ENCODE measurements at places on chromosomes 5 and 9.

GRCh38 chr5:132385326-132386105, 16.0 kb downstream of the SLC22A5 start:
- peak; percentile 57 for DNase-seq

DNA sequence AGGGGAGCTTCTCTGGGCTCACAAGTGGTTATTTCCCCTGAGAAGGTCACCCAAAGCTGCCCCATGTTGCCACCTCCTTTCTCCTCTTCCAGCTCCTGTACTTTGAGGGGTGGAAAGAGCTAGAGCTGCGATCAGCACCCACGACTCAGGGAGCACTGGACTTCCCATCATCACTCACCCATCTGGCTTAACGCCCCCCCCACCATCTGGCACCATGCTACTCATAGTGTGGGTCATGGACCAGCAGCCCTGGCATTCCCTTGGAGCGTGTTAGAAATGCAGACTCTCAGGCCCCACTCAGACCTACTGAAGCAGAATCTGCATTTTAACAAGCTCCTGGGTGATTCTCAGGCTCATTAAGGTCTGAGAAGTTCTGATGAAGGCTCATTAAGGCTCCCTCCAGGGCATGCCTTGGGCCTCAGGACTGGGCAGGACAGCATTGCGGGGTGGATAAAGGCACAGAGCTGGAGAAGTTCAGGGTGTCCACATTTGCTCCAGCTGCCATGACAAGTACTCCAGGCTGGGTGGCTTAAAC, 67.3 kb downstream of the GALNT12 start:
- DNase-seq = no peak

- no peak for DNase-seq
Measured at GRCh38 chr9:128923493-128923883, 2.7 kb downstream of the PHYHD1 start.

GRCh38 chr9:123528501-123528900, 172.5 kb downstream of the CRB2 start:
- DNase-seq = no peak

DNA sequence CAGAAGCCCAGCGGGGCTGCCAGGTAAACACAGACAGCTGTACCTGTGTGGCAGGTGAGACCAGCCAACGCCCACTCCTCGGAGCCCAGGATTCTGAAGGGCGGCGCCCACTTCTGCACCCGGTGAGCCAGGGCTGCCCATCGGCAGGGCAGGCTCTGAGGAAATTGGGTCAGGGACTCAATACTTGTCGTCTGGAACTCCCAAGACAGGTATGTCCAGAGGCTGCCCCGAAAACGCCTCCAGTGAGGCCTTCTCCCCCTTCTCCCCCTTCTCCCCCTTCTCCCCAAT, 19.8 kb downstream of the GLT6D1 start:
- no peak for DNase-seq

DNA sequence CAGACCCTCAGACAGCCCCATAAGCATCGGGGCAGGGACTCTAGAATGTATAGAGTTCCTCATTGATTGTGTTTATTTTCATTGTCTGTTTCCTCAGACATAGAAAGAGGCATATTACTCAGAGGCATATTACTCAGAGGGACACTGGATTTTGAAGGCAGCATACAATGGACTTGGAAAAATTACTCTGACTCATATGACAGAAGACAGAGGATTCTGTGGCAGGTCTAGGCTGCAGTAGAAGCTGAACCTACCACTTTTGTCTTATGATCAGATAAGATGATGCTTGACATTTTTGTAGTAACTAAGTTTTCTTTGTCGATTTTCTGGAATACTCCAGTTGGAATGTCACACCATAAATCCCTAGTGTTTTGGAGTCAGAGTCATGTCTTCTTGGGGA, 105.2 kb downstream of the ST8SIA4 start:
- no peak for DNase-seq

DNA sequence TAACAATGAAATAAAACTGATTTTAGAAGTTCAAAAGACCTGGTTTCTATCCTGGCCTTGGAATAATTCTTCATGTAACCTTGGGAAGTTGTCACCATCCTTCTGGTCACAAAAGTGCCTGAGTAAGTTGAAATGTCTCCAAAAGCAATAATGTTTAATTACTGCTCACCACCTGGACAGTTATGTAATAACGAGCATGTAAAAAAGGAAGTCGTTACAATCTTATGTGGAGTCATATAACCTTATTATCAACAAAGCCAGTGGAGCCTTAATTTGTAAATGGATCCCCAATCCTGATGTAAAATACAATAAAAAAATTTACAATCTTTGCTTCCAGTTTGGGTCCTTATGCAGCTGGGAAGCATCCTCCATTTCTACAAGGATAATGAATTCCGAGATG, 64.2 kb upstream of the GPR151 start:
- DNase-seq = no peak

DNA sequence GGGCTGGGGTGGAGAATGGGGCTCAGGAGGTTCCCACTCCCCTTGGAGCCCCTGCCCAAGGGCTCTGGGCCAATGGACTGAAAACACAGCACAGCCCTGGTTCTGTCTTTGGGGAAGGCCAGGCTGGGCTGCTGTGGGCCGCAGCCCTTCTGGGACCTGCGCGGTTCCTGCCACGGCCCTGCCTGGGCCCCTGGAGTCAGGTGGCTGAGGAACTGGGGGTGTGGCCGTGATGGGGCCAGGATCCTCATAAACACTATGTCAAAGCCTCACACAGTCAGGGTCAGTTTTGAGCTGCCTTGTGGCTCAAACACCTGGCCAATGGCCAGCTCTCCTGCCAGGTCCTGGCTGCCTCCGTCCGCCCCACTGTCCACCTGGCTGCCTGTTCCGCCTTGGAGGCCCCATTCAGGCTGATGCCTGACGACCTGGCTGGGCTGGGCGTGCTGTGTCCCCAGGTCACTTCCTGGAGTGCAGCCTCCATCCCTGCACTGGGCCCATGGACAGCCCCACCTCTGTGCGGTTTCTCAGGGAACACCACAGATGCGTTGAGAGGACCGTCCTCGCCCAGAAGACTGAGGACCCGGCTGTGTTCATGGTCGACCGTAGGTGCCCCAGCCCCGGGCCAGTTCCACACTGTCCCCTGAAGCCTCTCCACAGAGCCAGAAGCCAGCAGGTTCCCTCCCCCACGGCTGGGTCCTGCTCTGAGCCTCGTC, 27.5 kb downstream of the PAEP start:
- no peak for DNase-seq

GRCh38 chr5:158737536-158738027, 362.1 kb downstream of the EBF1 start:
- no peak for DNase-seq

- peak; percentile 32 for DNase-seq
Measured at GRCh38 chr5:150263801-150264621, 25.6 kb downstream of the CAMK2A start.

DNA sequence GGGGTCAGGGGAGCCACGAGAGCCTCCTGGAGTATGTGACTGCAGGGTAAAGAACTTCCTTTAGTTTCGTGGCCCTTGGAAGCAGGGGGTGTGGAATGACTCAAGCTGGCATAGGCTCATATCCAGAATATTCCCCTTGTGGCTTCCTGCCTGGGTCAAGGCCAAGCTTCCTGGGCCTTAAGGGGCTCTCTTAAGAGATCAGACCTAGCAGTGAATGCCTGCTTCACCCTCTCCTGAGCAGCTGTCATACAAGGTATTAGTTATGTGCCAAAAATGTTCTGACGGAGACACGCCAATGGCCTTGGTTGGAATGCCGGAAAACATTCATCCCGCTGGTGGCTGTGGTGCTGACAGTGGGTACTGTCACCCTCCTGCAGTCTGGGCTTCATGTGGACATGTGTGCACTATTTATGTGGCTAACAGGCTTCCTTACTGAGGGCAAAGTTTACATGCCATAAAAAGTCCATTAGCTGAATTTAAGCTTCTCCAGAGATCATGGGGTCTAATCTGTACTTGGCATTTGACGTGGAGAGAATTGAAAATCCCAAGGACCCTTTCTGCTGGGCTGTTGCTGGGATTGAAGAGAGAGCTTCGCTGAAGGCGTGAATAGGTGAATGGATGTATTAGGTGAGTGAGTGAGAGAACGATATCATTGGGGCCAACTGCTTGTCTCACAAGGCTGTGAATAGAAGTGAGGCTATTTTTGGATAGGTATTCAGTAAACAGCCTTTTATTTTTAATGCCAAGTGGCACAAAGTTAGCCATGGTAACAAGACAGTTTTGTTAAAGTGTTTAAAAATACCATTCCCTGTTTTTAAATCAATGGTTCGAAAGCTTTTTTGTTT, 156.8 kb downstream of the MACROH2A1 start:
- no peak for DNase-seq

- DNase-seq = no peak
Measured at GRCh38 chr5:151509231-151509630, 61.8 kb downstream of the SLC36A1 start.

DNA sequence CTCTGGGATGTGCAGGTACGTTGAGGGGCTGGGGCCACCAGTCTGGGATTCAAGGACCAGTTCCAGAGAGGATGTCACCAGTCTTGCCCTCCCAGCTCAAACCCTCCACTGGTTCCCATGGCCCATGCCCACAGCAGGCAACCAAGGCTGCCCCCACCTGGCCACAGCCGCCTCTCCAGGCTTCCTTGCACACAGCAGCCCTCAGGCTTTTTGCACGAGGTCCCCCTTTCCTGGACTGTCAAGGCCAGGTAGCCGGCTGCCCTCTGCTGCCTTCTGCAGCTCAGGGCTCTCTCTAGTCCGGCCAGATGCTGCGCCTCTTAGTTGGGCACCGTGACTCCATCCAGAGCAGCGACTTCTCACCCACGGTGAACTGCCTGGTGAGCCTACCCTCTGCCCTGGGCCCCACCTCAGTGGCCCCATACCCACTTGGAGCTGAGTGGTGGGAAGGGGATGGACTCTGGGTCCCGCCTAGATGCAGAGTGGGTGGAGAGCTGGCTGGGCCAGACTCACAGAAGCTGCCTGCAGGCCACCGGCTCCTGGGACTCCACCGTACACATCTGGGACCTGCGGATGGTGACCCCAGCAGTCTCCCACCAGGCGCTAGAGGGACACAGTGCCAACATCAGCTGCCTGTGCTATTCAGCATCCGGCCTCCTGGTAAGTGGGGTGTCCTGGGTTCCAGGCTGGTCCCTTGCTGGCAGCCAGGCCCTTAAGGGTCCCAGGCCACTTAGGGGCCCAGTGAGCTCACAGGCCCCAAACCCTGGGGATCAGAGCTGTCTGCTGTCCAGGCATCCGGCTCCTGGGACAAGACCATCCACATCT, 2.9 kb downstream of the WDR38 start:
- peak; percentile 57 for DNase-seq

DNA sequence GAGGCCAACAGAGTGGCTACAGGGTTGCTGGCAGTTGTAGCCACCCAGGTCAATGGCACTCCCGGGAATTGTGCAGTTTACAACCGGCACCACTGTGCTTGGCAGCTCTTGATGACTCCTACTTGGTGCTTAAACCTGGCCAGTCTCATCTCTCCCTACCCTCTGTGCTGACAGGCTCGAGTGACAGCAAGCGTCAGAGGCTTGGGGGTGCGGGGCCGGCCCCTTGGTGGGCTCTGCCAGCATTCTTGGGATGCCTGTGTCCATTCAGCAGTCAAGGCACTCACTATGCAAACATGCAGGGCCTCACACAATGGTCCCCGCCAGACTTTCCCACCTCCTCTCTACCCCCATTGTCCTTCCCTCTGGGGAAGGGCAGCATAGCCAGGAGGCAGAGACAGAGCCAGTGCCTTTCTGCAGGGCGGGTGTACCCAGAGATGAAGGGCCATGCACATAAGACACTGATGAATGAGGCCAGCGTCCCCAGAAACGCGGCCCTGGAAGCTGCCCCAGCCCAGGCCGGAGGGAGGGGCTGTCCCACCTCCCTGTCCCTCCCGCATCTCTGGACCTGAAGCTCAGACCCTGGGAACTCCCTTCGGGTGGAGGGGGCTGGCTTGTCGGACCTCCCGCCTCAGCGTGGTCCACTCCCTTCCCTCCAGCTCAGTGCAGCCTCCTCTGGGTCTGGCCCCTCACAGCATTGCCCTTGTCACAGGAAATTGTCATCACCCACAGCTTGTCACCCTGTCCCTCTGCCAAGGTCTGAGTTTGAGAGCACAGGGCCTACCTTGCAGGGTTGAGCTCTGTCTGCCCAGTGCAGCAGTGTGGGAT, 26.4 kb upstream of the NOTCH1 start:
- no peak for DNase-seq

- no peak for DNase-seq
Measured at GRCh38 chr5:66757834-66758371, 161.7 kb downstream of the MAST4 start.

DNA sequence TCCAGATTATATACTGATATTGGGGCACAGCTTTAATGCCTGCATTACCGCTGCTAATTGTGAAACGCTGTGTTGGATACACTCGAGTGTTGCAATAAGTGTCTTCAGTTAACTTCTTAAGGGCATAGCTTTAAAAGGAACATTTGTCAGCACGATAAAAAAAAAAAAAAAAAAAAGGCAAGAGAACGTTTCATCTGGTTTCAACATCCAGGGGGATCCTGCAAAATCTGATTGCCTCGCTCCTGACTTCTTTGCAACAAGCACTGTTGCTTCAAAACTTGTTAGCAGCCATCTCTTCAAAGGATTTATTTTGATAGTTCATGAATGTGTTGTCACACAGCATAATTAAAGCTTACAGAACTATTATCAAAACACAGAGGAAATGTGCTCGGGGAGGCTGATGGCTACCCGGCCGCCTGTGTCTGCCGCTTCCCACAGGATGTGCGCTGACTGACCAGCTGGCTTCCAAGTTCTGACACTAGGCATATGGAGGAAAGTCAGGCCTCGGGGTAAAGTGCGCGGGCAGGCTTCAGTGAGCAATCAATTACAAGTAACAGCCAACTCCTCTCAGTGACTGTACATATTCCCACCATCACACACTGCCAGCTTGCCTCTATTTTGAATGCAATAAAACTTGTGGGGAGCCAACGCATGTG, 77.7 kb downstream of the EBF1 start:
- peak; percentile 56 for DNase-seq

DNA sequence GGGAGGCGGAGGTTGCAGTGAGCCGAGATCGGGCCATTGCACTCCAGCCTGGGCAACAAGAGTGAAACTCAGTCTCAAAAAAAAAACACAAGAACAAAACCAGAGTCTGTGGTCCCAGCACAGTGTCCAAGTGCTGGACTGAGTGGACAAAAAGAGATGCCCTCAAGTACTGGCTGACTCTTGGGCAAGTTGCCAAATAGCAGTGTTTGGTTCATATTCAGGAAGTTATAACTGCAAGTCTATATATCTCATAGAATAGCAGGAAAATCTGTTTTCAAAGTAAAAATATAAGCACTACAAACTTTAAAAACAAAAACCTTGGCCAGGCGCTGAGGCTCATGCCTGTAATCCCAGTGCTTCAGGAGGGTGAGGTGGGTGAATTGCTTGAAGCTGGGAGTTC, 7.3 kb downstream of the HABP4 start:
- DNase-seq = no peak

GRCh38 chr5:66222455-66222854, 78.4 kb downstream of the SREK1 start:
- DNase-seq = no peak

DNA sequence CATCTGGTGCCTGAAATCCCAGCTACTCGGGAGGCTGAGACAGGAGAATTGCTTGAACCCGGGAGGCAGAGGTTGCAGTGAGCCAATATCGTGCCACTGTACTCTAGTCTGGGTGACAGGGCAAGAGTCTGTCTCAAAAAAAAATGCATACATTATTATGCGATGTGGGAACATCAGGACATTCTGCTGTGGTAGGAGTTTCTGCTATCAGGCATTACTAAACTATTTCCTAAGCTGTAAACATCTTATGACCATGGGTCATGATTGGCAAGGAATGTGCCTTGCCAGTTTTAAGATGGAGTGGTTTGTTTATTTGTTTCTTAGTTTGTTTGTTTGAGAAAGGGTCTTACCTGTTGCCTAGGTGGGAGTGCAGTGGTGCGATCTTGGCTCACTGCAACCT, 45.1 kb upstream of the FAM120A start:
- DNase-seq = no peak

GRCh38 chr5:144487207-144487606, 316.5 kb downstream of the KCTD16 start:
- peak; percentile 18 for DNase-seq

Data from A673 (cell line).